Activated CD4-positive, alpha-beta T cell treated with anti-CD3 and anti-CD28 coated beads, Interleukin-2, amount 10 ng/mL, durations not matched to agents 7 days and 5 days (primary cell): ENCODE measurements at places on chromosomes 2 and 18.
A peak's percentile ranks its signal among the peaks of the same experiment; 100 is the strongest.

DNA sequence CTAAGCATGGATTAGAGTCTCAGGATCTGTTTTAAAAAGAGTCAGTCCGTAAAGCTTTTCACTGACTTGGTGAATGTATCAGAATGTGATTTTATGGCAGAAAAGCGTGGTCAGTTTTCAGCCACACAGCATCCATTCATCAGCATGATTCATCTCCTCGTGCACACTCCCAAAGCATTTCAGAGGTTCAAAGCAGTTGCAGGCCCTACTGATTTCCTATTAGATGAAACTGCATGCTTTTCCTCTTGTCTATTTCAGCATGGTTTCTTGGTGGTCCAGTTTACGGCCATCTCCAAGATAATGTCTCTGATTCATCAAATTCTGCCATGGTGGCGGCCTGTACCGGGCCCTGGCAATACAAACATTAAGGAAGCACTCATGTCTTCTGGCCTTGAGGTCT is 4.8 kb upstream of the PARD6G start:
- DNase-seq: no peak

DNA sequence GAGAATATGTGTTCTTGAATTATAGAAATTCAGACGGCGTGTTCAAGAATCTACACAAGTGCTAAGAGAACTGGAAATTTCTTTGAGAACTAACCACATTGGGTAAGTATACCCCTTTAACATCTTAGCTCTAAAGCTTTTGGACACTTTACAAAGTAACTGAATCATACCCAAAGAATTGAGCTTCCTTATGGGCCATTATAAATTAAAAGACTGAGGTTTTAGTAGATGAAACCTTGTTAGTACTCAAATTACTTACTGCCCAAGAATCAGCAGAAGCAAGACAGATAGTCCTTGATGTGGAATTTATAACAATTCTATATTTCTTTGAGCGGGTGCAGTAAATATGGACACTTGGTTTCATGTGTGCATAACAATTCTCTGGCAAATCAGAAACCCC is 168.3 kb downstream of the PRPF40A start:
- DNase-seq: no peak

GRCh38 chr2:197982565-197982964 is 178.2 kb downstream of the PLCL1 start:
- no peak for DNase-seq

GRCh38 chr2:240997856-240998705 is at the start of gene SNED1:
SNED1 (plus strand) TSS chr2:240998618; CDS start chr2:240998838, 220 bp downstream.
- DNase-seq: peak; percentile 53

DNA sequence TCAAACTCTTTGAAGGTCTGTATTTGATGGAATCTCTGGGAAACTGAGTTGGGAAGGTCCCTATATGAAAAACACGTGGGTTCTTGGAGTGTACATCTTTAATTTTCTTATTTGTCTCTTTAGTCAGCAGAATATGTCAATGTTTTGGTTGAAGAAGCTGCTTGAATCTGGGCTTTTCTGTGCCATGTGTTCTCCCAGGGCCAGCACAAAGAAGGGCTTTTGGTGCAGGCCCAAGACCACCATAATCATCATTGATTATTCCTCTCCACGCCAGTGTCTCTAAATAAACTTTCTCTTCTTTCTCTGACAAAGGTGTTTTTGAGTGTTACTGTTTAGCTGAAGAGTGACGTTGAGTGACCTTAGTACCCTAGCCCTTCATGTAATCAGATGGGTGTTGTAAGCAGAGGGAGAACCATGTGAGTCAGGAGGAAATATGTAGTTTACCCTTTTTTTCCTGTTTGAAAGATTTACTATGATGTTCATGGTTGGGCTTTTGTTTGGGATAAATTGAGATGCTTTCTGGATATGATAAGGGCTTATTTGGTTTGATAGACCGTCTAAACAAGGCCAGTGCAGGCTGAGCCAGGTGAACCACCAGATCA is 11.6 kb upstream of the TNP1 start:
- no peak for DNase-seq

DNA sequence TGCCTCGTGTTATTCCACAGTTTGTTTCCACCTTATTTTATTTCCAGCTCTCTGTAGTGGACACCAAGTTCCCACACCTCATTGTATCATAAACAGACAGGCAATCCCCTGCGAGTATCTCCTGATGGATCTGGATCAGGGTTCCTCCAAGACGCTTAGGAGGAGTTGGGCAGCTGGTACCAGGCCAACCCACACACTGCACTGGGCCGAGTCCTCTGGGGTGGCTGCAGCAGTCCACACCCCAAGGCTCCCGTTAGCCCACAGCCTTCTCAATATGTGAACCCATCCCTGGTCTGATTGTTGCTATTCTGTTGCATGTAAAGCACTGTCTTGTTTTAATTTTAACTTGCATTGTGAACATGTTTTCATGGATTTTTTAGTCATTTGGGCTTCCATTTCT is 178.8 kb upstream of the RAB6C start:
- DNase-seq: no peak

DNA sequence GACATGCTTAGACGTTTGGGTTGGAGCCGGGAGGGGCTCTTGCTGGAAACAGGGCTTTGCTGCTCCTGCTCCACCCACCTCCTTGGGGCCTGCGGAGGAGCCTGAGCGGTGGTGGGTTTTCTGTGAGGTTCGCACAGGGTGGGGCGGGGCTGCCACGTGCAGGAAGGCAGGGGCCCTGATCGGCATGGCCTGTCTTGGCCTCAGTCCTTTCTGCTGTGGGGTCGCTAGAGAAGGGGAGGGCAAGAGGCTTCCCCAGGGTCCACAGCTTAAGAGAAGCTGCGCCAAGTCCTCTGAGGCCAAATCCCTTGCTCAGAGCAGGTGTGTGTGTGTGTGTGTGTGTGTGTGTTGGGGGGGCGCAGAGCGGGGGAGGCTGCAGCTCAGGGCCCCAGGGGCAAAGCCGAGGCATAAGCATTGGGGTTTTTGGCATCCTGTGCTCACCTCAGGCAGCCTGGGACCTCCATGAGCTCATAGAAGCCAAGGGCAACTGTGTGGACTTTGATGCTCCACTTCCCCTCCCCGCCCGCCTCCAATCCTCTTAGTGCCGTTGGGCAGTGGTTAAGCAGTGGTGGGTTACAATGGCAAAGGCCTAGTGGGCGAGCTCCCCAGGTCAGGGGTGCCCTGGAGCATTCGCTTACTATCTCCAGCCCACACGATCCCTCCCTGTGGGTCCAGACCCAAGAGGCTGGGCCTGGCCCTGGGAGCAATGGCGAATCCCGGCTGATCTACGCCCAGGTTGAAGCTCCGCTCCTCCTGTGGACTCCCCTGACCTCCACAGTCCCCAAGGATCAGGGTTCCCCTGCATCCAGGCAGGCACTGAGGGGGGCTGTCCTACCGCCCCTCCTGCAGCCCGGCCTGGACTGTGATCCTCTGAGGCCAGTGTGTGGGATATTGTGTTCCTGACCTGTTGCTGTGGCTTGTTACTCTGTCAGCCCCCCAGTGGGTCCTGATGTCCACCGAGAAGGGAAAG is 28.9 kb downstream of the TOGARAM2 start:
- DNase-seq: no peak

DNA sequence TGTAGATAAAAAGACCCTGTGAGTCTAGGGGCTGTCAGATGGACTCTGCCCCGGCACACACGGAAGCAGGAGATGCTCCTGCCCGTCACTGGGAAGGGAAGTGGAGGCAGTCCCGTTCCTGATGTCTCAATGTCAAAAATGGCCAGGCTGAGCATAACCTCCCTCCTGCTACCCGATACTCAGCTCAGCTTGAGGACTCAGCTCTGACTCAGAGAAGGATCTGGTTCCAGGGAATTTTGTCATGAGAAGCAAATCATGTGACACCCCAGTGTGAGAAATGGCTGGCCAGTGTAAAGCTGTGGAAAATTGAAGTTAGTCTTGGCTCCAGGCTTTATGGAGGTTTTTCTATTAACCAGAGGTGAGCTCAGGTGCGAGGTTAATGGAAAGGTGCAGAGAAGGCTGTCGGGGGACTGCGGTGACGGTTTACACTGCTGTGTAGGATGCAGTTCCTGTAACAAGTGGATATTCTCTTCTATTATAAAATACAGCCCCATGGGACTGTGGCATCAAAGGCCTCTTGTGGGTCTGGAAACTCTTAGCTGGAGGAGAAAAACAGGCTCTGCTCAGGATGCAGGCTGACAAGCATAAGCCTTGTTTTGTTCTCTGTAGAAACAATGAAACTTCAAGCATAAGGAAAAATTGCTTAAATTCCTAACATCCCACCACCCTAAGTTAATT is 24.7 kb upstream of the AGAP1 start:
- DNase-seq: no peak

DNA sequence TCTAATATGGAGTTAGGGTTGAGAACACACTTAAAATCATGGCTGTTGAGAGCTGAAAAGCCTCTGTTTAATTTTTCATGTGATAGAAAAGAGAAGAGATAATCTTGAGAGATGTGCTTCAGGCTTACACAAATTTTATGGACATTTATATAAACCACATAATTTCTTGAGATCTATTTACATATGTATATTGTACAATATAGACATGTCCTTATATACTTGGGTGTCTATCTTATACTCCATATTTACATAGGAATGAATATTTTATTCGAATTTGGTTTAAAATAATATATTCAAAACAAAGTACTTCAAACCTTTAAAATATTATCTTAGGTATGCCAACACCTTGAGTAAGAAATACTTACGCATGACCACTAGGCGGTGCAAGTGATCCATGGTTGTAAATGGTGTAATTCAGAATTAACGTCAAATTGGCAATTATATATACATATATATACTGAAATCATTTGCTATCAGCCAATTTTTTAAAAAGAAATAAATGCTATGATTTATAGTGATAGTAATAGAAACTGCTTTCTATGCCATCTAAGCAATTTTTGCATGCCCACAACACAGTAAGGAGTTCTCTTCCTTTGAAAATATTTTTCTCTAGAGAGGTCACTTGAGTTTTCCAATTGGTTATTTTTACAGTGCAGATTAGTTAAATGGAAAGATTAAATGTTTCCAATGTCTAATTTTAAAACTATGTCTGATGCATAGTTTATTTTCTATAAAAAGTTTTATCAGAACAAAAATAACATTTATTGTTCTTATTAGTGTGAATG is 37.6 kb upstream of the SPAG16 start:
- DNase-seq: peak; percentile 75

- no peak for DNase-seq
Observed at GRCh38 chr2:112204411-112204810, 50.4 kb downstream of the ZC3H8 start.

DNA sequence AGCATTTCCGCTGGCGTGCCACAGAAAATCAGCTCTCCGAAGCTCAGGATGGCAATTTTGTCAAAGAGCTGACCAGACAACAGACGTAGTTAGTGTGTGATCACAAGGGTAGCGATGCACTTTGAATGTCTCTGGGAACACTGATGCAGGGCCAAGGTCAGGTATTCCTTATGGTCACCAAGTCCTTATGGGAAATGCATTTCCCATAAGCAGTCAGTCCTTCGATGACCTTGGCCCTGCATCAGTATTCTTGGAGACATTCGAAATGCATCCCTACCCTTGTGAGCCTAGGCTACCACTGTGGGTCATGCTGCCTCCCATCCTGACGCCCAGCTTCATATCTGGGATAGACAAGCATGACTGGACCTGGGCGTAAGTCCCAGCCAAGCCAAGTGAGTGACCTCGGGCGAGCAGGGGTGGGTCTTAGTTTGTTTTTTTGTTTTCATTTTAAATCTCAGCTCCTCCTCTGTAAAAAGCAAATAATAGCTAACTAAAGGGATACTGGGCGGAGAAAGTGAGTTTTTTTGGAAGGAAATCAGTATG is 13.6 kb downstream of the ABCG5 start:
- DNase-seq: no peak

DNA sequence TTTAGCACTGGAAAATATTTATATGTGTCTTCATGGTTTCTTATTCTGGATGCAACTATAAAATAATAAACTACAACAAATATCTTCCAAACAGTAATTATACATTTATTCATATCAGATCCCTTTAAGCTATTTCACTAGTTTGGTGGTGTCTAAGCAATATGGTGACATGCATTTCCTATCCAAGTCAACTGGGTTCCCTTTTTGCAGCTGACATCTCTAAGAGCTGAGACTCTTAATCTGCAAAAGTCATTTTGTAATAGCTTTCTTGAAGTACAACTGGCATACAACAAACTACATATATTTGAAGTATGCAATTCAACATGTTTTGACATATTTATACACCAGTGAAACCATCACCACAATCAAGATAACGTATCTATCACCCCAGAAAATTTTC is 59.9 kb upstream of the SLC1A4 start:
- DNase-seq: no peak

DNA sequence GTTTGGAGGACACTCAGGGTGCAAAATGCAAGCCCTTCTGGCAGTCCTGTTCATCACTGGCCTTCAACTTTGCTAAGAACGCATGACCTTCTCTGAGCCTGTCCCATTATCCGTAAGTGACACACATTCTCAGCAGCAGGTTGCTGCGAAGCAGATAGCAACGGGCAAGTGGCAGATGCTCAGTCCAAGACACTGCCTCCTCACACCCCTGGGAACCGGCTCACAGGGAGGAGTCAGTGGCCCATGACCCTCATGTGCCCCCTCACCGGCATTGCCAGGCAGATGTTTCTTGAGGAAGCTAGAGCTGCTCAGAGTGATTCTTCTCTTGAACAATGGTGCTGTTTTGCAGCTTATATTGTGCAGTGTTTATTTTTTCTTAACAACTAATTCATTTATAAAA is 737.2 kb upstream of the HS6ST1 start:
- DNase-seq: no peak

DNA sequence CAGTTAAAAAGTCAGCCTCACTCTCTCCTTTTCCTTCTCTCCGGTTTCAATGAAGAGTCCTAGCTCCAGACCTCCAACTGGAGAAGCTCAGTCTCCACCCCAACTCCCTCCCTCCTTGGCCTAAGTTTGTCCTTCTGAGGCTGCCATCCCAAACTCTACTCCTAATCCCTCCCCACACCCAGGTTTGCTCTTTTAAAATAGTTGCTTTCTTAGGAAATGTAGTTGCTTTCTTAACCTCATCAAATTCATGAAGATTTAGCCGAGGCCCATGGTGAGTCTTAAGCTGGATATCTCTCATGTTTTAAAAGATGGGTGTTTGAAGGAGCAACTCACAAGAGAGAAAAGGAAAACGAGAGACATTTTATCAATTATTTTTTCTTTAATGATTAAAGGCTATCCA is 937 bp upstream of the LANCL1 start:
- DNase-seq: peak; percentile 27

DNA sequence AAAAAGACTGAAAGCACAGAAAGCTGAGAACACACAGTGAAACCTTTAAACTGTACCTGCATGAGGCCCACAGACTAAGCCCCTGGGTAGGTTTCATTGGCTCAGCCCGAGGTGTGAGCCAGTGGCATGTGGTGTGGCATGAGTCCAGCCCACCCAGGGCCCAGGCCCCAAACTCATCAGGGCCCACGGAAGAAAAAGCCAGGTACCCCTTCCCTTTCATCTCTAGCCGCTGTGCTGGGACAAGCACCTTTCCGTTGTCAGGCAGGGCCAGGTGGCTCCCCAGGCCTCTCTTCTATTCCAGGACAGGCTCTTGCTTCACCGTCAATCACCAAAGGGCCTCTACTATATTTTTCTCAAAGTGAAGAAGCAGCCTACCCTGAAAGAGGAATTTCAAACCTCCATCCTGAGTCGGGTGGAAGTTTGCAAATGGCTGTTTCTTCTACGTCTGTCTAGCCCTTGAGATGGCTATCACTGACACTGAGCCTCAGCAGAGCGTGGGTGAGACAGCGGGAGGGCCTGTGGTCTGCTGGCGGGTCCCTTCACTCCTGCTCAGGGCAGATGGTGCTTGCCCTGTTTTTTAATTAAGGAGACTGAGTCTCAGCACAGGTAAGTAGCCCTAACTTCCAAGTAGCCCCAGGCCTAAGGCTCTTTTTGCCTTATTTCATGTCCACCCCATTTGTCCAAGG is 8.6 kb downstream of the DNAJB2 start:
- DNase-seq: no peak

GRCh38 chr2:193549661-193550060 is 1354.9 kb upstream of the TMEFF2 start:
- no peak for DNase-seq
